Activated naive CD4-positive, alpha-beta T cell treated with anti-CD3 and anti-CD28 coated beads, Interleukin-2, amount 50 U/mL, for 72 hours (primary cell): ENCODE measurements at places on chromosomes 5 and 9. TPM values are rescaled to one million over a fixed set of nuclear protein-coding genes. Genes with fewer than 3 reads are reported as not detected.

DNA sequence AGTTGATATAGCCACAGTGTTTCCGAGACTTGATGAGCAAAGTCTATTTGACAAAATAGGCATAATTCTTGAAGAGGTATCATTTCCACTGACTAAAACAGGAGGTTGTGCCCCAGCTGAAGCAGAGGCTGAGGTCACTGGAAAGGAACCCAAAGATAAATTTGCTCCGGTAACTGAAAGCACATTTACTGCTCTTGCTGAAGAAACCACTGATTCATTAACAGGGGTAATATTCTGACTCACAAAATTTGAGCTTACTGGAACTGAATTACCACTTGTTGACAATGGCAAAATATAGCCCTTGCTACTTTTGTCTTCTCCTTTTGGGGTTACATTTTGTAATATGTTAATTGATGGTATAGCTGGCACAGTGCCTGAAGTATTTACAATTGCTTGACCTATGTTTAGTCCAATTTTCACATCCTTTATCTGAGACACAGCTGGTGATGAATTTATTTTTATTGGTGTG is 30.2 kb downstream of the MLANA start:
- DNase-seq = peak; percentile 27

The HTR4 gene
- not detected for total RNA-seq

- no peak for DNase-seq
Measured at GRCh38 chr9:38117651-38118050, 48.6 kb upstream of the SHB start.

DNA sequence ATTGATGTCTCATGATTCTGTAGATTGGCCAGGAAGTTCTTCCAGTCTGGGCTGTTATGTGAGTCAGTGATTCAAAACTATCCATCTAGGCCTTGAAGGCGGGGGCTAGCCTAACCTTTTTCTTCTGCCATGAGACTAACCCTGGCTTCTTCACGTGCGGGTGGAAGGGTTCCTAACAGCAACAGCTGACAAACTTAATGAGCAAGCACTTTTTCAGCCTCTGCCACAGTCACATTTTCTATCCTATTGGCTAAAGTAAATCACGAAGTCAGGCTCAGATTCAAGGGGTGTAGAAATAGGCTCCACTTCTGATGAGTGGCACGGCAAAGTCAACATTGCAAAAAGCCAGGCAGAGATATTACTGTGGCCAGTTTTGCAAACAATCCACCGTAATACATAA is 68.4 kb downstream of the STK32A start:
- no peak for DNase-seq

The NEUROG1 gene
- not detected for total RNA-seq

DNA sequence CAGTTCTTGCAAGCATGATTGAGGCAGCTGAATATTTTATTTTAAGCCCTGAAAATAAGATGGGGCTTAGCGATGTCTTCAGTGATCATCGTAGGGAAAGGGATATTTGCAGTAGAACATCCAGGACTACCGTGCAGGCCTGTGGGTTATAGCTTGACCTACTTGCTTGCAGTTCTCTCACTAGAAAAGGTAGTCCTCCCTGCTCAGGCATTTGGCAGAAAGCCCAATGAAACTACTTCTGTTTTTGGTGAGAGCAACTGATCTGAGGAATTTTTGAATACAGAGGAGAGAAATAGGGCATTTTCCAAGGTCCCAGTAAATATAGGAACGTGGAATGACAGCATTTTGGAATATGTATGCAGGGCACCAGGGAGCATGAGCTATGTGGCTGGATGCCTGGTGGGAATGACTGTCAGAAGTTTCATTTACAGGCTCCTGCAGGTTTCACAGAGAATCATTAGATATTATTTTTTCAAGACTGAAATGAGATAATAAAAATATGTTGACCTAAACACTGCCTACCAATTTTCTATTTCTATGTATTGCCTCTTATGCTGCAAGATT is 417.9 kb upstream of the ACTBL2 start:
- DNase-seq = no peak

DNA sequence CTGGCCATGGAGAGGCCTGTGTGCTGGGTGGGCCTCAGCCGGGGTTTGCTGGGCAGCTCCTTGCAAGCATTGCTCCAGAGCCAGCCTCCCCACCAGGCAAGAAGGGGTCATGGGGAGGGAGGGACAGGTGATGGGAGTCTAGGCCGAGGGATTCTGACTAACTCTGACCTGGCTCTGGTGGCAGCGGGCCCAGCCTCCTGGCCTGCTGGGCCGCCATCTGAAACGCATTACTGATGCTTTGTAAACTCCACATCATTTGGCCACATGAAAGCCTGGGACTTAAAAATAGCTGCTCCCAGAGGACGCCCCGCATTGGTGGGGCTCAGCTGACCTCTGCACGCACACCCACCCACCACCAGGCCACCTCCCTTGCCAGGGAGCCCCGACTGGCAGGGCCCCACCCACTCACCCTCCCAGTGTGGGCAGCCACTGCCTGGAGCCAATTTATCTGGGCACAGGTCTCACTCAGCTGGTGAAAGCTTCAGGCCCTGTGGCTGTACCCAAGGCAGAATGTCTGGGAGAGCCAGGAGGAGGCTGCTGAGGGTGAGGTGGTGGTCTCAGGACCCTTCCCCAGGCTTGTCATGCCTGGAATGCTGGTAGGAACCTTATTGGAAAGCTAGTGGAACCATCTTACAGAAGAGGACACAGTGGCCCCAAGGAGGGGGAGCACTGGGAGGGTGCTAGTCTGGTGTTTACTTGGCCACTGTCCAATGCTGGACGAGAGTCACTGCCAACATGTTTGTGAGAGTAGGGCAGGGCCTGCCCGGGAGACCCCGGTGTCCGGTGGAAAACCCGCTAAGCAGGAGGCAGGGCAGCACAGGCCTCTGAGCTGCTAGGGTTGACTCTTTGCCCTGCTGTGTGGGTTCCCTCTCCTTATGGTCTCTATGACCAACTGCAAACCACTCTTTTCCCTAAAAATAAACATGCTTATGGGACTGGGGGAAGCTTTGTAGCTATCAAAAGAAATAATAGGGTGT is 10.8 kb downstream of the TCF7 start:
- DNase-seq = no peak
